ENCODE measurements at places on chromosomes 6 and 20.

- no peak for DNase-seq
These were observed 523 bp downstream of the MRPS10 start for GRCh38 chr6:42217157-42217518.

DNA sequence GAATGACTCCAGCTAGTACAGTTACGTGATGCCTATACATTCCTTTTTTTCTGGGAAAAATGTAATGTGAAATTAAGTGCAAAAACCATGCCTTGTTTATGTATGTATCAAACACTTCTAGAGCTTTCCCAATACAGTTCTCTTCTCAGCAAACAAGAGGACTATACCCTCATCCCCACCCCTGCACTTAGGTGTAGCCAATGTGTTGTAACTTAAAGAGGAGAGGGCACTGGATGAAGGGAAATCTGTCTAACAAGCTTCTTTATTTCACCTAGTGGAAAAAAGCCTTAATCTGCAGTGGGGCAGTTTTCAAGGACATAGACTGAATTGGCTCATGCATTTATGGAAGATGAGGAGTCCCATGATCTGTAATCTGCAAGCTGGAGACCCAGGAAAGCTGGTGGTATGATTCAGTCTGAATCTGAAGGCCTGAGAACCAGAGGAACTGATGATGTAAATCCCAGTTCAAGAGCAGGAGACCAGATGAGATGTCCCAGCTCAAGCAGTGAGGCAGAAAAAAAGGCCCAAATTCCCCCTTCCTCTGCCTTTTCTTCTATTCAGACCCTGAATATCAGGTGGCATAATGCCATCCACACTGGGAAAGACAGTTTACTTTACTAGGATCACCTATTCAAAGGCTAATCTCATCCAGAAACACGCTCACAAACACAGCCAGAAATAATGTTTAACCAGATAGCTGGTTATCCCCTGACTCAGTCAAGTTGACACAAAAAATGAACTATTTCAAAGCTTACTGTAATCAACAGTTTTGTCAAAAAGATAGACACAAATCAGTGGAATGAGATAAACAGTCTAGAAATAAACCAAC, 25.8 kb upstream of the SLC17A3 start:
- no peak for DNase-seq

GRCh38 chr6:162331911-162332310, 395.7 kb downstream of the PRKN start:
- no peak for DNase-seq

DNA sequence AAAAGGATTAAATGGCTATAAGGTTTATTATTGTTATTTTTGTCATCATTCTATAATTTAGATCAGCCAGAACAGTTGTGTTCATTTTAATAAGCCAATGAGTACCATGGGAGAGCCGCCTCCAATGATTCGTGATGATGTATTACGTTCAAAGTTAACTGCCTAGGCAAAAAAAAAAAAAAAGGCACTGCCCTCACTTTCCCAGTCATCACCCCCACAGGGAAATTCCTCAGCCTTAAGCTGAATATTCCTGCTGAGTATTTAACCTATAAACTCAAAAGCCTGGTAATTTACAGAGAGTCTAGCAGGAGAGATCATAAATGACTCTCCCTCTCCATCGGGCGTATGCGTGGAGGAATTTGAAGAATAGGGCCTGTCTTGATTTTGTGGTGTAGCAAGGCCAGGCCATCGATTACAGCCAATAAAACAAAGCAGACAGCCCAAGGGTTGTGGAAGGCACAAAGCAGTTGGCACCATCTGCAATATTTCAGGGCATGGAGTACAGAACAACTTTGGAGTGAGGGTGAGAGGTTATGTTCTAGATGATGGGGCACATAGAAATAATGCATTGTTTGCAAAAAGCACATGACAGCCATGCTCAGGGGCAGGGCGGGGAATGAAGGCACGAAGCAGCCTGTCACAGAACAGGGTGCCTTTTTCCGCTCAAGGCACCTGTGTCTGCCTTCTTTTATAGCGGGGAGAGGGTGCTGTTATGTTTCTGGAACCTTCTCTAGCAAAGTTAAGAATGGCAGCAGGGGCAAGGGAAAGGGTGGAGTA, 138.2 kb upstream of the DTNBP1 start:
- no peak for DNase-seq

- no peak for DNase-seq
These were observed 32.7 kb downstream of the WDR27 start for GRCh38 chr6:169669147-169669546.

DNA sequence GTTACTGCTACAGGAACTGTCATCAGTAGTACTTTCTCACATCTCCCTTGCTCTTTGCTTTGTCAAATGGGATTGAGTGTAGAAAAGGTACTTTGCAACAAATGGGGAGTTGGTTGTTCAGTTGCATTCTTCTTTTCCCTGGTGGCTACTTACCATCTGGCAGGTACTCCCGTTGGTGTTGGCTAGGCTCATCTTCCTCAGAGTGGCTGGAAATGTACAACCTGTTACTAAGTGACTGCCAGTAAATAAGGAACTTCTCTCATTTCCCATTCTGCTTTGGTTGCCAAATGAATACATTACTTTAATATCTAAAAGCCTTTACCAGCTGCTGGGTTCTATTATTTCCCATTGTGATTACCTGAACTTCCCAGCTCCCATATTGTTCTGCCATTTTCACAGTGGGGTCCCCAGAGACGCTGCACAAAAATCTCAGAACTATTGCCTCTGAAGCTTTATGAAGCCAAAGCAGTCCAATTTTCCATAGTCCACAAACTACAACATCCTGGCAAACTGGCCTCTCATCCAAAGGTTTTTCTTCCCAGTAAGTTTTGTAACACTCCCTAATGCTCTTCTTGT, 229.7 kb upstream of the HTR1E start:
- DNase-seq, result no peak

DNA sequence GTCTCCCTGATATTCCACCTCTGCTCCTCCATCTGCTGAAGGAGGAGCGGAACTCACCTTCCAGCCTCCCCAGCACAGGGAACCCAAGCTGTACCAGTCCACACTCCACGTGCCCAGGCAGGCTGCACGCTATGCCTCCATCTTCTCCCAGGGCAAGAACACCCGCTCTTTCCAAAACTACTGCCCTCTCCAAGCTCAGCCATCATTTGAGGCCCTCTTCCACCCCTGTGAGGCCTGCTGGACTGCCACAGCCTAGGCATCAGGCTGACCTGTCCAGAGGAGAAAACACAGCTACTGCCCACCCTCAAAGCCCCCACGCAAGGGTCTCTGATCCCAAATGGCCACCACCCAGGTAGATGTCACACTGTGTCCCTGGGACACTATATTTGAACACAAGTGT, 99.9 kb downstream of the PRND start:
- no peak for DNase-seq

DNA sequence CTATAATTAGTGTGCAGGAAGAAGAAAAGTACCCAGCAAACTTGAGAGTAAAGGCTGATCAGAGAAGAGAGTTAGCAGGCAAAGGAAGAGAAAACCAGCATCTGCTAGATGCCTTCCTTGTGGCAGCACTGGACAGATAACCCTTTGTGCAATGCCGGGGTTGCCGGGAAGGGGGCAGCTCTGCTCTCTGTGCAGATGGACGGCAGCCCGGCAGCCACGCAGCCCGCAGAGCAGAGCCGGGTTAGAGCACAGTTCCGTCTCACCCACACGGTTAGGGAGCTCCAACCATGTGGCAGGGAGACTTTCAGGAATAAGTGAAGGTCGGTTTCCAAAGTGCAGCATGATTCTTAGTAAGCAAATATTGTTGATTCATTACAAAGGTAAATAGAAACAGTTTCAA, 80.0 kb upstream of the RPS6KA2 start:
- DNase-seq, result no peak

DNA sequence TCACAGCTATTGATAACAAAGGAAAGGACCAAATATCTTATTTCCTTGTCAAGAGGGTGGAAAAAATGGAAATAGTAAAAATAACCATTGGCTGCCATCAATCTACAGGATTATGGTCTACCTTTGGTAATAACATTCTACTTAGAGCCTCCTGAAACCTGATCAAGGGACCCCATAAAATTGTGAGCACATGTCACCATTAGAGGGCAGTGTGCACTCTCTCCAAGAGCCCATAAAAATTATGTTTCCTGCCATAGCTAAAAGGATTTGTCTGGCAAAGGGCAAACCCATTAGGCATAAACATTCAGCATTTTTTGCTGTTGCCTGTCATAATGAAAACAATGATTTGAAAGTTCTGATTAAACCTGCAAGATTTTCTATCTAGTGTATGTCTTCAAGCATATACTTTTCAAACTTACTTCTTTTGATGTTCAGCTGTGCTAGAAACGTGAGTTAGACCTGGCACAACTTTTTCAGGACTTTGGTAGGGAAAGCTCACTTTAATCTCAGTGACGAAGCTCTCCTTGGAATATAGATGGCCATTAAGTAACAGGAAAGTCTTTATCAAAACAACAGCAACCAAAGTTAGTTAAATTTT, 120.7 kb upstream of the ZFP64 start:
- DNase-seq, result peak; percentile 34

DNA sequence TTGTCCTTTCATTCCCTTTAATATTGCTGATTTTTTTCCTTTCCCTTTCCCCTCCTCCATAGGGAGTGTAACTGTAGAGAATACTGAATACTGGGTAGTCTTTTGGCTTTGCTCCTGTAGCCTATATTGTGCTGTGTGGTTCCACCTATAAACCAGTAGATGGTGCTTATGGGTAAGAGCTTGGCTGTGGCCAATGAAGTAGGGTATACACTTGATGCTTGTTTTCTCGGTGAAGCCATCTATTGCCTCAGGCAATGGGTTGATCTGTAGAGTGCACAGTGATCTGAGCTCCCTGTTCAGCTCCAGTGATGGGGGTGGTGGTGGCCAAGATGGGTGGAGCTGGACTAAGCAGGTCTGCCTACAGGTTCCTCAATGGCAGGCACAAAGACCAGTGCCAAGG, 203.3 kb upstream of the IMPG1 start:
- no peak for DNase-seq

- DNase-seq, result no peak
These were observed 38.2 kb downstream of the CAP2 start for GRCh38 chr6:17431581-17431980.

- DNase-seq, result no peak
These were observed 56.0 kb upstream of the SUPT3H start for GRCh38 chr6:45433533-45434380.

DNA sequence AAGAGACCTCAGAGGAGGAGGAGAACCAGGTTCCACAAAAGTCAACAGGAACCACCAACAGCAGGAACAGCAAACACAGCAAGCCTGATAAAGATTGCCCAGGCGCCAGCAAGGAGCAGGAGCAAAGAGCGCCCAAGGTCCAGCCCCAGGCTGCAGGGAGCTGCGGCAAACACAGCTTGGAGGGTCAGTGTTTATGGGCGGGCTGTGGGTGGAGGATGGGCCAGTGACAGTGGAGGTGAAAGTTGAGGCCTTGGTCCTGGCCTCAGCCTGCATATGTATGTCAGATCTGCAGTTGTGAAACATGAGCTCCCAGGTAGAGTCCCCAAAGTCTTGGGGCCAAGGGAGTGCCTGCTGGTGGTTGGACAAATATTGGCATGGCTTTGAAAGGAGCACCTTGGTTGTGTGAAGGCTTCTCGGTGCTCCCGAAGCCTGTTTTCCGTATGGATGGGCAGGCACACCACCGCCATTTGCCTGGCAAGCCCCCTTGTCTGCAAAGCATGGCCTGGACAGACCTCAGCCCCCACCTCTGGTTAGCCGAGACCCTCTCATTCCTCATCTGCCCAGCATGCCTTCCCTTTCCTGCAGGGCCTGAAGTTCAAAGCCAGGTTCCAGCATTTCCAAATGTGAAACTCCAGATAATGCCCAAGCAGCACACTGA, 2.0 kb upstream of the CAPN11 start:
- DNase-seq, result no peak

GRCh38 chr6:117559299-117559698, 43.0 kb downstream of the GOPC start:
- DNase-seq, result no peak

DNA sequence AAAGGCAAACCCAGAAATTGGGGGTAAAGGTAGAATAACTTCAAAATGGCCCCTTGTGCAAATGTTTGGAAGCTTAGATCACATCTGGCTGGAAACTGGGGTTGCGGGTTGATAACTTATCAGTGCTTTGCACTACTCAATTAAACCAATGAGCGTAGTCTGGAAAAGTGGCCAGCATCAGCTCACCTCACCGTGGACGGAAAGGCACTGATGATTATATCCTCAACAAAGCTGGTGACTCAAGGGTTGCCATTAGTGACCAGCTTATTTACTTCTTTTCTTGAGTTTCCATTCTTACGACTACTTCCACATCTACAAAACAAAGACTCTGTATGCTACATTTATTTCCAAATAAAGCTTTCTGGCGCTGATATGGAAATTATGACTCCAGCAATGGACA, 198.5 kb upstream of the HEY2 start:
- no peak for DNase-seq

- no peak for DNase-seq
These were observed 40.3 kb upstream of the FOXC1 start for GRCh38 chr6:1569377-1569776.

DNA sequence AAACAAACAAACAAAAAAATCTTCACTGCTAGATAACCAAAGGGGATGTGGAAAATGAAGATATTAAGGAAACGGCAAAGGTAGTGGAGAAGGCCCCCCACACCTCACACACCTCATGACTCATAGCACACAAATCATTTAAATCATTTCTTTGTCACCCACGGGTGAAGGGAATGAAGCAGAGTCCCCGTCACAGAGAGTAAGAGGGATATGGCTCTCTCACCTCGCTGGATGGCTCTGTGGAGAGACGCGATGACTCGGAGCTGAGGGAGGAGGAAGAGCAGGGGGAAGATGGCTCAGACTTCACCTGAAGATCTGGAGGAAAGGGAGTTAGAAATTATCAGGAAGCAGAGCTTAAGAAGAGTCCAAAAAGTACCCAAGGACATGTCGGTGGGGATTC, 1.2 kb downstream of the ATF6B start:
- DNase-seq, result no peak

DNA sequence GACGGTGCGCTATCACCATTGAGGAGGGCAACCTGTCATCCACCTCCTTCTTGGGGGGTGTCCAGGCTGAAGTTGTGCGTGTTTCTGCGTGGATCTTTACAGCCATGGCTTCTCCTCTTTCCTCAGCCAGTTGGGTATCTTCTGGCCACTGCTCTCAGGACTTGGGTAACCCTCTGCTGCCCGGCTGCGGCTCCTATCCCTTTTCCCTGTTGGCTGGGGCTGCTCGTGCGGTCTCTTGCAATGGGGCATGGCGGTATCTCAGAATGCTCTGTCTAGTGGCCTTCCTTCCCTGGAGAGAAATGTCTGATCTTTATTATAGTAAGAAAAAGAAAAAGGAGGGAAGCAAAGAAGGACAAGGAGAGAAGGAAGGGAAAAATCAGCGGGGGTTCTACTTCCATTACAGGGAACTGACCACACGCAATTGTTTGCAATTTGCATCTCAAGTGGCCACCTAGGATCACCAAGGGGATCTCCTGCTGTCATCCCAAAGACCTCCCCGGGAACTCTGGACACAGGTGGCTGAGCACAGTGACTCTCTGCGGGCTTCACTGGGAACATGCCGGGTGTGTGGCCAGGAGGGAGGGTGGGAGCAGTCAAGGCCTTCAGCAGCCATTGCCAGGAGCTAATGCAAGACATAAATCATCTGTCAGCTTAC, 60.8 kb downstream of the NPEPL1 start:
- no peak for DNase-seq

- no peak for DNase-seq
These were observed 7.4 kb upstream of the SLC12A5 start for GRCh38 chr20:46021361-46022359.

GRCh38 chr6:1191141-1191630, 120.7 kb upstream of the FOXQ1 start:
- DNase-seq, result no peak
